Head of caudate nucleus (tissue), 42 donors: ENCODE measurements at places on chromosomes 16 and 17.

DNA sequence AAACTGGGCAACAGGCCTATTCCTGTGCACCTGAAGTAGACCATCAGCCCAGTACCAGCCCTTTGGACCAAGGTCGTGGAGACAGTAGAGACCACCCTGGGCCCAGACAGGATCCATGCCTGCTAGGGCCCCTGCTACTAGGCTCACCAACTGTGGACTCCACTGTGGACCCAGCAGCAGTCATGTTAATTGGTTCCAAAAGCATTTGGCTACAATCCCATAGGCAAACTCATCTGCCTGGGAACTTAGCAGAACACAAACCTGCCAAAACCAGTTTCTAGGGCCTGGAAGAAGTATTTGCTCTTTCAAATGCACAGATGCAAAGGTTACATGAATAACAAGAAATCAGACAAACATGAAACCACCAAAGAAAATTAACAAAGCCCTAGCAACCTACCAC lies 53.1 kb downstream of the ACSM2A start:
- no peak for DNase-seq

DNA sequence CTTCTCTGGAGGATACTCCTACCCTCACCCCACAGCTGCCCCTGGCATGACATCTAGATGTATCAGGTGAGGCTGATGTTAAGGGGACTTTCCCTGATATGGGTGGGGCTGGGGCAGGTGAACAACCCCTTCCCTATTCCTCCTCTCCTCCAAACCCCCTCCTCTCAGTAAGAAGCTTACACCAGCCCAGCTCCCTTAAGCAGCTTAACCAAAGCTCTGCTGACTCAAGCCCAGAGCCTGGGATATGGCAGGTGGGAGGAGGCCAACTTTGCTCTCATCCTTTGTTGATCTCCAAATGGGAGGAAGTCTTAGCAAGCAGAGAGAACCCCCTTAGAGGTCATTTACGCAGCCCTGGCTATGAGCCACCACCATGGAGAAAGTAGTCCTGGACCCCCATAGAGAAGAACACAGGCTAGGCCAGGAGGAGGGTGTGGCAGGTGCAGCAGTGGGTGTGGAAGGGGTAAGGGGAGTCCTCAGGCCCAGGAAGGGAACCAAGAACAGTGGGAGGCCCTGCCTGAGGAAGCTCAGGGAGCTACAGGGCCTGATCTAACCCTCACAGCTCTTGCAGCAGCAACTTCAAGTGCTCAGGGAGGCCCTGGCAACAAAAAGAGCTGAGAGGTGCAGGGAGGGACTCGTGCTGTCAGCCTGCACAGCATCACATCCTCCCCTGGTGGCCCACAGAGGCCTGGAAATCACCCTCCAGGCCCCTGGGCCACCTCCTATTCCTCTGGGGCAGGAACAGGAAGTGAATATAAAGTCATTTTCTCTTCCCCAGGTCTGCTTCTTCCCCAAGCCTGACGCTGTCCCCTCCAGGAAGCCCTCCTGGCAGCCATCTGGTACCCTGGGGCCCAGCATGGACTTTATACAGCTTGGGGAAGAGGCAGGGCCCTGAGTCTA lies 2.9 kb downstream of the UNC119 start:
- no peak for DNase-seq

- no peak for DNase-seq
Observed at GRCh38 chr16:683396-684070, 601 bp downstream of the JMJD8 start.

DNA sequence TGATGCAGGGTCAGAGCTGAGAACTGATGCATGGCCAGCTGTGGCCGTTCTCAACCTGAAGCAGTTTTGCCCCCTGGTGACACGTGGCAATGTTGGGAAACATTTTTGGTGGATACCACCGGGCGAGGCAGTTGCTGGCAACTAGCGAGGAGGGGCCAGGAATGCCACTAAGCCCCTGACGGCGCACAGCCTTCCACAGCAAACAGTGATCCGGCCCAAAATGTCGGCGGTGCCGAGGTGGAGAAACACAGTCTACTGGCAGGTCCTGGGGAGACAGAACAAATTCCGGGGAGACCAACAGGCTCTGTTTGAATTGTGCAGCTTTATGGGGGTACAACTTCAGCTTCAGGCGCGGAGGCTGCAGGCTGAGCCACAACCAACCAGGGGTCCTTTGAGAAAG lies 8.2 kb downstream of the SLC26A11 start:
- no peak for DNase-seq

- no peak for DNase-seq
Observed at GRCh38 chr16:87447323-87447722, 45.5 kb downstream of the ZCCHC14 start.

- no peak for DNase-seq
Observed at GRCh38 chr17:74524653-74525464, 6.4 kb downstream of the CD300LB start.

DNA sequence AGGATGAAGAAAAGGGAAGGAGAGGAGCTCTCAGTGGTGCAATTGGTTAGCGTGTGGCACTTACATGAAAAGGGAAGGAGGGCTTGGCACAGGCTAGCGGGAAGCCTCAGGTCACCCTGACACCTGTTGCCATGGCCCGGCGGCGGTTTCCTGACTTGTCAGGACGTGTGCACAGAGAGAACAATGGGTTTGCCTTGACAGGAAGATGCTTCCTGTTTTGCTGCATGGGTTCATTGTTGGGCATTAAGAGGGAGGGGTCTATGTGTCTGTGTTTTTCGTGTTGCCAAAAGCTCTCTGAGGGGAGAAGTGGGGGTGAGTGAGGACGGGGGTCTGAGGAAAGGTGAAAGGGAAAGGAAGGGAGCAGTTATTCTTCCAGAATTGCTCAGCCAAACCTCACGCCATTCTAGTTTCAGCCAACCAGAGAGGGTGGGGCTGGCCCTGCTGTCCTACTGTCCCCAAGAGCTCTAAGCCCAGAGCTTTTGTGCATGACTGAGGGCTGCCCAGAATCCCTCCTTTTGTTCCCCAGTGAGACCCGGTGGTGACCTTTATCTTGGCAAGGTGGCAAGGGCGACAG lies 17.1 kb upstream of the CCR7 start:
- DNase-seq: no peak

- no peak for DNase-seq
Observed at GRCh38 chr16:67593701-67594100, 31.4 kb downstream of the CTCF start.

- DNase-seq: no peak
Observed at GRCh38 chr17:20279631-20280030, 187.7 kb downstream of the LGALS9B start.

DNA sequence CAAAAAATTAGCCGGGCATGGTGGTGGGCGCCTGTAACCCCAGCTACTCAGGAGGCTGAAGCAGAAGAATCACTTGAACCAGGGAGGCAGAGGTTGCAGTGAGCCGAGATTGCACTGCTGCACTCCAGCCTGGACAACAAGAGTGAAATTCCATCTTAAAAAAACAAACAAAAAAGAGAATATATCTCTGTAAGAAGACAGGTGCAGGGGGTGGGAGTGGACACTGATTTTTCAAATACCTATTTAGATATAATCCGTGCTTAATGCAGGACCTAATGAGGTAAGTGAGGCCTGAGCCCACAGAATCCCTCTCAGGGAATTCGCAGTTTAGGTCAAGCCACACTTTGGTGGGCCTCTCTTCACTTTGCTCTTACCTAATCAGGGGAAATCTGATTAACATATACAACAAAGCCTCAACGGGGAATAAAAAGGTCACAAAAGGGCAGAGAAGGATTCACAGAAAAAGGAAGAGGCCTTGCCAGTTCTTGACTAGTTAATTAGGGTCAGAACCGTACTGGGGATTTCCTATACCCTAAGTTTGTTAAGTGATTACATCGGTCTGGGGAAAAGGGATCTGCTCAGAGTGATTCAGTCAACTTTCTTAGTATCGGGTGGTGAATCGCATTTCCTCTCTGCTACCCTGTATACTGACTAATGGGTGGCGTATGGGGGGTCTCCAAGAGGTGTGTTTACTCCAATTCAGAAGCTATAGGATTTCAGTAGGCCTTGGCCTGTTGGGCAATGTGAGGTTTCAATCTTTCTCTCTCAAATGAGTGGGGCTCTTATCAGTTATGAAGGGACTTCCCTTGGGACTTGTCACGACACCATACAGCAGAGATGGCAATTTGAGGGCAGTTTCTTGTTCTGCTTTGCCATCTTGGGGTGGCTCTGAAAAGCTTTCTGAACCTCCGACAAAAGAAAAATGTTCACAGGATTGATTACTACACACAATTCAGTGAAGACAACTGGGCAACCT lies 1.9 kb upstream of the NFAT5 start:
- no peak for DNase-seq

GRCh38 chr17:58402047-58402446 lies 15.3 kb downstream of the RNF43 start:
- no peak for DNase-seq

DNA sequence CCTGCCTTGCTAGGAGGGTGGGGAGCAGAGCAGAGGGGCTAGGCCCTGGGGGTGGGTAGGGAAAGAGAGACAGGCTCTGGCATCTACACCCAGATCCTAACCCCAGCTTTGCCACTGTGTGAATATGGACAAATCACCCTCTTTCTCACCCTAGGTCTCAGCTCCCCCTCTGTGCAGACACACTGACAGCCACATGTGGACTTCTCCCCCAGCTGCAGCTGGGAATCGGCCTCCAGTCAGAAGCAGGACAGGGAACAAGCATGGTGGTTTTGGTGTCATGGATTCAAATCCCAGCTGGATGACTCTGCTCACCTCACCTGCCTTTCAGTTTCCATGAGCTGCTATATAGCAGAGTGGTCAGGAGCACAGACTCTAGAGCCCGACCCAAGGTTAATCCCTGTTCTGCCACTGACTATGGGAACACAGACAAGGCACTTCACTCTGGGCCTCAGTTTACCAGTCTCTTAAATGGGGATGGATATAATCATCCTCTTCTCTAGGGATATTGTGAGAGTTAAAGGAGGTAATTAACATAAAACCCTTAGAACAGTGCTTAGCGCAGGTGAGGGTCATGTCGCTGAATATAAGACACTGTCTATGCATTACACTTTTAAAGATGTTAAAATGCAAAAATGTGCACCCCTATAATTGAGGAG lies 26.2 kb upstream of the MAP3K14 start:
- DNase-seq: no peak

DNA sequence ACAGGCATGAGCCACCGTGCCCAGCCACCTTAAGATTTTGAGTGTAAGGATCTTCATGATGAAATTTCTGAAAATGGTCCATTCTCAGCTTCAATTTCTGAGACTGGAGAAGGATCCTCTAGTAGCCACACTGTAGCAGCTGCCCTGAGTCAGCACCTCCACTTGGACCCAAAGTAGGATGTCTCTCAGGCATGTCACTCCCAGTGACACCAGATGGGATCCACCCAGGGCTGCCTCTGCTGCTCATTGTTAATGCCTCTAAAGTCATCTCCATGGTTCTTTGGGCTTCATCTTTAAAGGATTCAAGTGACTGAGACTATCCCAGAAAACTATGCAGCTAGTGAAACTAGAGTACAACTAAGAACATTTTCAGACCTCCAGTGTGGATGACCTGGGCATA lies 7.9 kb downstream of the PLD6 start:
- DNase-seq: no peak
